CD8-positive, alpha-beta T cell (primary cell): ENCODE measurements at places on chromosomes 3 and 15. TPM values are rescaled to one million over a fixed set of nuclear protein-coding genes. Genes with fewer than 3 reads are reported as not detected.
A peak's percentile ranks its signal among the peaks of the same experiment; 100 is the strongest.

EOMES gene
- 8.6 TPM for total RNA-seq

SCAANT1 gene
- not detected for total RNA-seq

GRCh38 chr3:36244728-36245127, 135.6 kb upstream of the STAC start:
- no peak for DNase-seq

DNA sequence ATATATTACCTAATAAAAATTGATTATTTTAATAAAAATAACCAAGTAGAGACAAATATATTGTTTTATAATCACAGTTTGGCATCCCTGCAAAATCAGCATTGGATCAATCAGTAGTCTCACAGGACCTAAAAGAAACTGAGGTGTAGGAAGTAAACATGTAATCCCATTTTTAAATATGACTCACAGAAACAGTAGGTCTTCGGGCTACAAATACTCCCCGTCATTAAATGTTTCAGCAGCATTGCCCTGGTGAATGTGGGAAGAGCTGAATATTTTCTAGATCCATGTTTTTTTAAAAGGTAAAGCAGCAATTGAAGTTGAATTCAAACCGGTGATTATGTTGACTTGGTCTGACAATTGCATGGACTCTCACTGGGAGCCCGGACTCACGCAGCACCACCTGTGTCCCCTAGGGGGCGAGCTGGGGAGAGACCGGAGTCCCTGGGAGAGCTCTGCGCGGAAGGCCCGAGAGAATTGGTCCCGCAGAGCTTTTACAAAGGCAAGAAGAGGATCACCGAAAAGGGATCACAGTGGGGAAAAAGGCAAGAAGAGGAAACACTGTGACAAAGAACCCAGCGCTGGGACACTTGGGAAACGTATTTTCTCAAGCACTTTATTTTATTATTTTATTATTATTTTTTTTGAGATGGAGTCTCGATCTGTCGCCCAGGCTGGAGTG, 17.2 kb upstream of the USP3 start:
- peak; percentile 90 for DNase-seq

DNA sequence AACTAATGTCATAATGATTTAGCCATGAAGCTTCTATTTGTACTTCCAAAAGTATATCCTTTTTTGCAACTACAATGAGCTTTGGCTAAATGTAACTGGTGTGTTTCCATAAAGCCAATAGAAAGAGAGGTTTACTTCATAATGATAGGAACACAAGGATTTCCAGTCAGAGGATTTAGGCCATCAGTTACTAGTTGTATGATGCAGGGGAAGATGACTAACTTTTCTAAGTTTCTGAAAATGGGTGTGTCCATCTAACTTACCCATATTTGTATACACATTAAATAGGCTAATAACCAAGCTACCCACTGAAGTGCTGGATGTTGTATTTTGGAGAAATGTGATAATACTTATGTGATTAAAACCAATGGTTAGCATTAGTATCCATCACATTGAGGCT, 55.7 kb downstream of the SLC4A7 start:
- no peak for DNase-seq

GRCh38 chr15:79736435-79737000, 160.3 kb downstream of the MTHFS start:
- DNase-seq: no peak

DNA sequence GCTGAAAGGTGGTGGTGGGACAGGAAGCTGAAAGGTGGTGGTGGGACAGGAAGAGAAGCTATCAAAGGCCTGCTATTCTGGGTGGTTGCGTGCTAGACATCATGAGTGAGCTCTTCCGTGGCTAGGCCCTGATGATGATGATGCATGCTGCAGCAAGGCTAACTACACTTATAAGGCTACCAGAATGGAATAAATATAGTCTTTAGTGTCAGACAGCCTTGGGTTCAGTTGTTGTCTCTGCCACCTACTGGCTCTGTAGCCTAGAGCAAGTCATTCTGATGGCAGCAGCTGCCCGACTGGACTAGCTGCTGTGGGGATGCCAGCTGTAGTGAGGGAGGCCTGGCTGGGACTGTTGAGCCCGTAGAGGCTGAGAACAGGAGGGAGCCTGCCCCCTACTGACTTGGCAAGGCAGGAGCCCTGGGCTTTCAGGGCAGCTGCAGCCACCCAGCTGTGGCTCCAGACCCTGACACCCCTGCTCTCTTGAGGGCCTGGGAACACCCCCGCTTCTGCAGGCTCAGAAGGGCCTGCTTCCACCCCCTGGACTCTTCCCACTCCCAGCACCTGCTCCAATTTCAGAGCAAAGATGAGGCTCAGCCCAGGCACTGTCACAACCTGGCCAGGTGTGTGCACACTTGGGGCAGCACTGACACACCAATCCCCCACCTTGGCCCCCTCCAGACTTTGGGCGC, 21.4 kb upstream of the ZBED2 start:
- DNase-seq: peak; percentile 49

GRCh38 chr3:96813820-96814650, at the start of gene EPHA6:
EPHA6 (plus strand) TSS chr3:96814594.
- DNase-seq: no peak
